ENCODE measurements at places on chromosomes 7 and 10.

DNA sequence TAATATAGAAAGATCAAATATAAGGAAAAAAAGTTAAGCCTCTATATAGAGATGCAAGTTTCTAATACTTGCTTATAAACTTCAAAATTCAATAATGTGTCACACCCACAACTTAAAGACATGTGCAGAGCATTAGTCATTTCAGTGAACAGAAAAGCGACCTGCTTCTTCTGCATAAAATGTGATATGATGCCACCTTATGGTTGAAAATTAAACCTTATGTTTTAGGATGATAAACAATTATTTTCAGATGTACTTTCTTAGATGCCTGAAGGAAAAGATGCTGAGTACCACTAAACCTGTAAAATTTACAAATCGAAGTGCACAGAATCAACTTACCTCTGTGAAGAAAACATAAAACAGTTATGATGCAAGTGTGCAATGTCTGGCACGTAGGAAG lies 96.0 kb downstream of the MTERF1 start:
- DNase-seq: no peak

DNA sequence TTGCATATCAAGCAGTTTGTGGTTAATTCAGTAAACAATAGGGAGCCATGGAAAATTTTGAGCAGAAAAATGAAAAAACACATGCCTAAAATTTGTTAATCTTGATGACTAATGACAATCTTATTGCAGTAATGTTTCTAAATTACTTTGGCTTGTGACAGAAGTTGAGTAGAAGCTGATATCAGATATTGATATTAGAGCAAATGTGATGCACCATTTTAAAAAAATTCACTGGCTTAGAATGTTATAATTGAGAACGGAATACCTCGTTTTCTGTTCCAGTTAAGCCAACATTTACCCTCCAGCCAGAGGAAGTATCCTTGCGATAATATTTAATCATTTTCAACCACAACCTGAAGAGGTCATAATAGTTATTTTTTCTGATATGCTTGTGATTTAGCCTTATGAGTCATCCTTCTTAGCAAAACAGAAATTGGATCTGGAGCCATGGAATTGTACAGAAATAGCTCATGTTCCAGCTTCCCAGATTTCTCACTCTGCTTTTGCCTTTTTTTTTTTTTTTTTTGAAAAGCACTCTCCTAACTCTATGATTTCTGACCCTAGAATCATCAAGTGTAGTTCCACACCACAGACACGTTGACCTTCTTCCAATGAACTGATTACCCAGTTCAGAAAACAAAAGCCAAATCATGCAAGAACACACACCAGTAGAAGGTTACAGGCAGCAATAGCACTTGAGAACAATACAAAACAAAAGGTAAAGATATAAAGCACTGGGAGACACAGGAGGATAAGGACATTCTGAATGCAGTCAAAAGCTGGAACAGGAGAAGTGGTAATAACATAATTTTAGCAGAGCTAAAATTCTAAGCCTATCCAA lies 96.8 kb upstream of the PHYHIPL start:
- no peak for DNase-seq

DNA sequence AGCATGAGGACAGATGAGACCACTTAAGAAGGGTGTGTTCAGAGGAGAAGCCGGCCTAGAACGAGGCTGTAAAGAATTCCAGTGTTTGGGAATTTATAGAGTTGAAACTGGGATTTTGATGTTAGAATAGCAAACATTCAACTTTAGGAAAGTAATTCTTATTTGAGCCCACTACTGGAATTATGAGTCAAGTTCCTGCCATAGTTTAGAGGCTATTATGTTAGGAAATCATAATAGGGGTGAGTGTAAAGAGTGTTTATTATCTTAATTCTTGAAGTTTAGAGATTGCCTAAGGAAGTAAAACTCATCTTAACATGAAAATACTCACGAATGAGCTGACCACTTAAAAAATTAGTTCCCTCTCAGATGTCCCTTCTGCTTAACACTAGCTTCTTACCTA lies 2.1 kb downstream of the CBLL1 start:
- DNase-seq: no peak

- DNase-seq: no peak
These were observed 58.7 kb upstream of the KMT2E start for GRCh38 chr7:104955276-104955675.

DNA sequence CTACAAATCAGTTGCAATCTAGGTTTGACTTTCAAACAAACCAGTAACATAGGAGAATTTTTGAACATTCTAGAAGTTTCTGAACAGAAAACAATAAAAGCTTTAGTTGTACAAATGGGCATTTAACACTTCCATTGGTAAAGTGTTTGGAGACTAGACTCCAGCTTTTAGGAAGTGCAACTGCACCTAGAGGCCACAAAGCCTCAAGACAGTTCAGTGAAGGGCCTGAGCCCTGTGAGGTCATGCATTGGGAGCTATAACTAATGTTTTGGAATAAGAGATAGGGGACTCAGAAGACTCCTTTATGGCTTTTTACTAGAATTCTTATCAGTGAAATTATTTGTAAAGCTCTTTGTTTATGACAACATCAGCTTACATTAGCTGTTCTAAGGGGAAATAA lies 3.0 kb upstream of the EPHB6 start:
- no peak for DNase-seq

DNA sequence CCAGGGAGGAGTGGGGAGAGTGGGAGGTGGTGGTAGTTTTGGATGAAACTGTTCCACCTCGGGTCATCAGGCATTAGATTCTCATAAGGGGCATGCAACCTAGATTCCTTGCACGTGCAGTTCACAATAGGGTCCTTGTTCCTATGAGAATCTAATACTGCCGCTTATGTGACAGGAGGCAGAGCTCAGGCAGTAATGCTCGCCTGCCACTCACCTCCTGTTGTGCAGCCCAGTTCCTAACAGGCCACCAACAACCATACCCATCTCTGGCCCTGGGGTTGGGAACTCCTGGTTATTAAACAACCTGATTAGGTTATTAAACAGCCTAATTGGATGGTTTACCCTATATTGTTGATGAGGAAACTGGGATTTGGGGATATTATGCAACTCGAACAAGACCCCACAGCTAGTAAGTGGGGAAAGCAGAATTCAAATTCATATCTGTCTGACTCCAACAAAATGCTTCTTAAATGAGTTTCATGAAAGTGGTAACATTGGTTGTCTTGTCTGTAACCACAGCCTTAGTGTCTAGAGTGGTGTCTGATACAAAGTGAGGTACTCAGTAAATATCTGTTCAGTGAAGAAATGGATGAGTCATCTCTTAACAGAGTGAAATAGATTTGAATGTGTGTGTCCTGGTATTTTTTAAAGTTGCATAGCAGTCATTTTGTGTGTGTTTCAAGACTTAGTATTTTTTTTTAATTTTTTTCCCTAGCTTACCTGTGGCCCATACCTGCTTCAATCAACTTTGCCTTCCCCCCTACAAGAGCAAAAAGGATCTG lies 101.6 kb downstream of the HECTD2 start:
- no peak for DNase-seq

DNA sequence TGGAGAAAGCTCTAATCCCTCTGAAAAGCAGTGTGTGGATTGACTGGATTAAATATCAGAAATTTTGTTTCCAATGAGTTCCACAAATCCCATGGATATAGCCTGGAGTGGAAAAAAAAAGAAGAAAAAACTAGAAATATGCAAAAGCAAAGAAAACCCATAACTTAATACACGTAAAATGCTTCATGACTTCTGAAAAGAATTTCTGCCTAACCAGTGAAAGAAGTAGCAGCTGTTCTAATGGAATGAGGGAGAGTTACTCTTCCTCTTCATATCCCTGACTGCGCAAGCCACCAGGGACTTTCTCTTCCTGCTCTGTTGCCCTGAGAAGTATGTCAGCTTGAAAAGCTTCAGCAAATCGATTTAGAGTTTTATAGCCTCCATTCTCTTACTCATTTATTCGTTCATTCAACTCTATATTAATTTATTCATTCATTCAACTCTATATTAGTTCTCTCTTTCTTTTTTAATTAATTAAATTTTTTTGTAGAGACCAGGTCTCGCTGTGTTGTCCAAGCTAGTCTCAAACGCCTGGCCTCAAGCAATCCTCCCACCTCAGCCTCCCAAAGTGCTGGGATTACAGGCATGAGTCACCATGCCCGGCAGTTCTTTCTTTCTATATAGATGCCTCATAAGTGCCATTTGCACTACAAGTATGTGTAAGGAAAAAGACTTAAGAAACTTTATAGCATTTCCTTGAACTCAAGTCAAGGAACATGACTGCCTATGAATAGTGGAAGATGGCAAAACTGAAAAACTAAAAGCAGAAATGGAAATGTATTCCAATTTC lies 447.3 kb upstream of the NRP1 start:
- DNase-seq: no peak

DNA sequence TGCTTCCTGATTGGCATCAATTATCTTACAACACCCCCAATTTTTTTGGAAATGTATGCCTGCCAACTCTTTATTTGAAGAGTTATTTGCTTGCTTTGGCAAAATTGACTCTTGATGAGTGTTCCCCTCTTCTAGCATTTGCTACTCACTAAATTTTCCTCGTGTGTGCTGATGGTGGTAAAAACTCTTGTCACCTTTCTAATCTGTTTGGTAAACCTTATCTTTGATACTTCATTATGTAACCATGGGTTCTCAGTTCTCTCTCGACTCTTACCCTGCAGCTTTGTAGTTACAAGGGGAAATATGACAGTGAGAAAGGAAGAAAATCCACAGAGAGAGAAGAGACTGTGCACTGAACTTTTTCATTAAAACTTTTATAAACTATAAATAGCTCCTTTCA lies 102.5 kb downstream of the CDK14 start:
- no peak for DNase-seq

DNA sequence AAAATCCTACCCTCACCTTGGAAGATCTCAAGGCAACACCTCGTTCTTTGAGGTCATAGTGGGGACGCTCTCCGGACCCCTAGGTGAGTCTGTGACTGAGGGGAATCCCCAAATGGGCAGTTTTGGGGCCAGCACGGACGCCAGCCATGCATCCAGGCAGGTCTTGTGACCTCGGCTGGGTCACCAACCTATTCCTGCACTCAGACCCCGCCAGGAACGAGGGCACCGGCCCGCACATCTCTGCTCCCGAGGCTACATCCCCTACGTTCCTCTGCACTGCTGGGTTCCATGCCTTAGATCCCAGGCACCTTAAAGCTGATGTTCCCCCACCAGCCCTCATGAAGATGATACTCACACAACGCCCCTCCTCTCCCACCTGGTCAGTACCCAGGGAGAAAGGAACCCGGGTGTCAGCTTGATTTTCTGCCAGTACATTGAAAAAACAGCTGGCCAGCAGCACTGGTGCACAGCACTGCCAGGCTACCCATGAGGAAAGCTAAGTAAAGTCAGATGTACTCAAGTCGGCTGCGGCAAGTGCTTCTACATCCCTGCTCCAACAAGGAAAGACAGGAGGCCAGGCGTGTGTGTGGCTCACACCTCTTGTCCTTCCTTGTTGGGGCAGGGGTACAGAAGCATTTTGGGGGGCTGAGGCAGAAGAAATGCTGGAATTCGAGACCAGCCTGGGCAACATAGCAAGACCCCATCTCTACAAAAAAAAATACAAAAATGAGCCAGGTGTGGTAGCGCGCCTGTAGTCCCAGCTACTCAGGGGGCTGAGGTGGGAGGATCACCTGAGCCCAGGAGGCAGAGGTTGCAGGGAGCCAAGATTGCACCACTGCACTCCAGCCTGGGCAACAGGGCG lies 48.1 kb downstream of the DIP2C start:
- DNase-seq: no peak

GRCh38 chr10:108755646-108756045 lies 1167.7 kb downstream of the XPNPEP1 start:
- DNase-seq: no peak

DNA sequence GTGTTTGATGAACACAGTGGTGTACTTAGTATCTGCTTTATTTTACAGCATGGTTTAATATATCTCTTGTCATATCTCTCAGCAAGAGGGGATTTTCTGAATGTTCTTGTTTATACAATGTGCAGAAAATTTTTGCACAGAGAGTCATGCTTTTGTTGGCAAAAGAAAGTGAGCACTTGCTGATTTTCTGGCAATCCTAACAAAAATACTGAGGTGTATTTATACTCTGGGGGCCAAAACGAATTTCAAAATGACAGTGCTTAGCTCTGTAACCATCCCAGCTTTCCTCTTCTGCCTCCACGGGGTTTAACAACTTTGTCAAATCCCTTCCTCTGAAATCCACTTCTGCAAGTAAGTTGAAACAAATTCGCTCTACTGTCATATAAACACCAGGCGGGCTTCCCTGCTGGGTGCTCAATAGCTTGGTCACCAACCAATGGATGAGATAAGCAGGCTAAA lies 169.2 kb downstream of the NOC3L start:
- no peak for DNase-seq

DNA sequence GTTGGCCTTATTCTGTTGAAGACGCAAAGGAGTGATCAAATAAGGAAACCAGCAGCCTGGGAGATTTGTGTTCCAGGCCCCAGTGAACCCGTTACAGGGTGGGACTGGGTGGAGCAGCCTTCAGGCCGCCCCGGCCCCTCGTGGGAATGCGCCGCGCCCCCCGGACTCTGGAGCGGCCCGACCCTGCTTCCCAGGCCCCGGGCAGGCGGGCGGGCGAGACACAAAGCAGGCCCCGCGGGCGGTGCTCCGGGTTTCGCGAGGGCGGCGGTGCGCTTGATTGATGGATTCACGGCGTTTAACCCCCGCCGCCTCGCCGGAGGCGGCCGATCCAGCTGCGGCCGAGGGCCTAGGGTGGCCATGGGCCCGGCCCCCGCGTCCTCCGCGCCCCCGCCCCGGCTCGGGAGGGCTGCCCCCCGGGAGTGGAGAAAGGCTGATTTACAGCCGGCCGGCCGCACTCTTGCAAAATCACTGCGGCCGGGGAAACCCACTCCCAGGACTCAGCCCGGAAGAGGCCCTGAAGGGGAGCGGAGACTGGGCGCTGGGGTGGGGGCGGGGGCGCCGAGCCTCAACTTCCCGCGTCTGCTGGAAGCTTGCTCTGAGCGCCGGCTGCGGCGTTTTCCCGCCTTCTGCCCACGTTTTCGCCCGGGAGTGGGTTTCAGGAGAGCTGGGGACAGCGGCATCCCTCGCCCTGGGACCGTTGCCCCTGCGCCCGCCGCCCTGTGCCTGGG lies 299.6 kb upstream of the NFE2L3 start:
- no peak for DNase-seq

- DNase-seq: no peak
These were observed 198.8 kb upstream of the KLF14 start for GRCh38 chr7:130932667-130933432.

DNA sequence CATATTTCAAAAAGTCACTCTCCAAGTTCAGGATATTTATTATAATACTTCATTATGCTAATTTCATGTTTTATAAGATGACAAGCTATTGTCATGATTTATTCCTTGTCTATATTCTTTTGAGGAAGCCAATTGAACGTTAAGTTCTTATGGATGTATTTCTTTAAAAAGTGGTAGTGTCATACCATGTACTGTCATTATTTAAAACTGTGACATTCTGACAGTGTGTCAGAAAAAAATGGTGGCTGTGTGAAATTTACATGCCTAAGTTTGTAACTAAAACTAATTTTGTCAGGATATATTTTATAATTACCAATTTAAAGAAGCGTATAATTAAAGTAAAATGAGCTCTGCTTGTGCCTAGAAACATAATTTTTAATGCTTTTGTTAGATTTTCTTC lies 158.9 kb upstream of the HDAC9 start:
- no peak for DNase-seq

GRCh38 chr7:128873234-128873633 lies 10.6 kb downstream of the ATP6V1F start:
- DNase-seq: no peak

- no peak for DNase-seq
These were observed 29.5 kb downstream of the GRIFIN start for GRCh38 chr7:2446676-2447075.

- DNase-seq: no peak
These were observed 613 bp downstream of the USP6NL start for GRCh38 chr10:11610826-11611247.

GRCh38 chr7:66236713-66237303 lies 31.7 kb downstream of the TPST1 start:
- no peak for DNase-seq

Measured in stimulated activated CD8-positive, alpha-beta memory T cell treated with anti-CD3 and anti-CD28 coated beads, Interleukin-12 subunit alpha, Interleukin-12 subunit beta, amount 100 ng/mL, for 4 hours (primary cell).